ENCODE measurements at places on chromosomes 2 and 18.

DNA sequence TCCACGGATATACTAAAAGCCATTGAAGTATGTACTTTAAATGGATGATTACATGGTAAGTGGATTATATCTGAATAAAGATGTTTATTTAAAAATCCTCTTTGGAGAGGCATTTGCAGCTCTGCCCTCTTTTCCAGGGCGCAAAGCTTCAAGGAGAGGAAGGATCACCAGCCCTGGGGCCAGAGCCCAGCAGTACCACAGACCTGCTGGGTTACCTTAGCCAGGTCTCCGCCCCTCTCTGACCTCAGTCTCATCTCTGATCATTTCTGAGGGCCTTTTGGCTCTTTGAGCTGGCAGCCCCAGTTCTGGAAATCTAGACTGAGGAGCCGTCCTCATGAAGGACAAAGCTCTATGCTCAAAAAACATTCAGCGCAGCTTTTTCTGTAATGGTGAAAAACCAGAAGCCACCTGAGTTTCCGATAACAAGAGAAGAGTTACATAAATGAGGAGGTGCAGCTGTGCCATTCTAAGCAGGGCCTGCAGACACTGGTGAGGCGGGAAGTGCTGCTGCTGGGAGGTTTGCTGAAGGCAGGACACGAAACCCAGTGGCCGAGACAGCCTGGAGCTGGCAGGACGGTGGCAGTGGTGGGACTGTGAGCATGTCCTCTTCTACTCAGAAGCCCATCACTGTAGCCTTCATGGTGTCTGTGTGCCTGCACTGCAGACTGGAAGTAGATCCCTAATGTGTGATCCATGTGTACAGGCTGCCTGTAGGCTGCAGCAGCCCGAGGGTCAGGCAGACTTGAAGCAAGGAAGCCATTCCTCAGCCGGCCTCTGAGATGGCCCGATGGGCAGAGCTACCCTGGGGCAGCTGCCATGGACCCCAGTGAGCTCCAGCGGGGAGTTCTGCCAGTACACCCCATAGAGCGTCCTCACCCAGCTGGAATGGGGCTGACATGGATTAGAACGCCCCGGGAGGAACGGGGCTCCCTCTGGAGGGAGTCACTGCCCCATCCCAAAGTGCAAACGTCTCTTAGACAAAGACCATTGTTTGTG lies 27.7 kb downstream of the ADRA2B start:
- DNase-seq, result no peak

DNA sequence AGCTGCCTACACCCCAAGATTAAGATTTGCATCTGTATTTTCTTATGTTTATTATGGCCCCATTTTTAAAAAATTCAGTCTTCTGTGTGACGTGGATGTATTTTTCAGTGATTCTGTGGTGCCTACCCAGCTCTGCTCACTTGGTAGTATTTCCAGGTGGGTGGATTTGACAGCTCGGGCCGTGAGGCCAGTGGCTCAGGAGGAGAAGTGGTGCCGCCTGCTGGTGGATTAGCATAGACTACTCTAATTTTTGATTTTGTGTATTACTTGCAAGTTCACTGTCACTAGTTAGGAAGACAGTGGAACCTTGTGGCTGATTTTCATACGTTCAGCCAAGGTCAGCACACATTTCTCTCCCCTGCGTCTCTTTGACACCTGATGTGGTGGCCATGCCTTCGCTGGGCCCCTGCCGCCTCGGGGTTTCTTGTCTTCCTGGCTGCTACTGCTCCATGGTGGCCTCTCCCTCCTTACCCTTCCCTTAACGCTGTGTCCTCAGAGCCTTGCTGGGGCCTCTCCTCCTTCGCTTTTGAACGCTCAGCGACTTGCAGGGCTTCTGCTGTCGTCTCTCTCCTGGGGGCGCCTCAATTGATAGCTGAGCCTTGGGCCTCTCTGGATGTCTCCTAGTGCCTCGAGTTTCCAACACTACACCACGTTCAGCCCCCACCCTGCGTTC lies 89.4 kb downstream of the DGKD start:
- DNase-seq, result peak; percentile 74

DNA sequence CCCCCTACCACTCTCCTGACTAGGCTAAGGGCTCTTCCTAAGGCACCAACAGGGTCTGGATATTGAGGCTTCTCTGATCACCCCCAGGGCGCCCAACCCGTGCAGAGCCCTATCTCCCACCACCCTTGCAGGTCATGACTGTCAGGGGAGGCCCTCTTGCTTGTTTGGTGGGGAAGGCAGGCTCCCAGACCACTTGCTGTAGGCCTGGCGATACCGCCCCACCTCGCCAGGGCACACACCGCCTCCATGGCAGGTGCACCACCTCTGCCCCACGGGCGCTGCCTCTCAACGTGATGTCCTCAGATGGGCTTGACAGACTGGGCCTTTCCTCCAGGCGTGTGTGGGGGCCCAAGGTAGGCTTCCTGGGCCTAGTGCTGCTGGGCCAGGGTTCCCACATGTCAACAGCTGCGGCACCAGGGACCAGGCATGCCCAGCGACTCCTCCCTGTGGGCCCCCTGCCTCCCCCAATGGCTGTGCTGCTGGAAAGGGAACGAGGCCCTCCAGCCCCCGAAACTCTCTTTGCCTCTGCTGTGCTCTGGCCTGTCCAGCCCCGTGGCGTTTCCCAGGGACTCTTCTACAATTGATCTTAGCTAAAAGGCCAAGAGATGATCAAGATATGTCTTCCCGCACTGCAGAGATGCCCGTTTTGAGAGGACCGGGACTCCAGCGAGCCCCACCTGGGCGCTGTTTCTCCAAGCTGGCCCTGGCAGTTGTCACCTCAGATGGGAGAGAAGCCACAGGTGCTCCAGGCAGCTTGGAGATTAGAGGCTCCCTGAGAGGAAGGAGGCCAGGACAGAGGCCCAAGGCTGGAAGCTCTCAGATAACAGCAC lies 7.5 kb downstream of the NPPC start:
- no peak for DNase-seq

GRCh38 chr2:36408198-36408703 lies 52.7 kb downstream of the CRIM1 start:
- peak; percentile 19 for DNase-seq

- DNase-seq, result no peak
Observed at GRCh38 chr18:68960355-68960754, 162.5 kb downstream of the CCDC102B start.

DNA sequence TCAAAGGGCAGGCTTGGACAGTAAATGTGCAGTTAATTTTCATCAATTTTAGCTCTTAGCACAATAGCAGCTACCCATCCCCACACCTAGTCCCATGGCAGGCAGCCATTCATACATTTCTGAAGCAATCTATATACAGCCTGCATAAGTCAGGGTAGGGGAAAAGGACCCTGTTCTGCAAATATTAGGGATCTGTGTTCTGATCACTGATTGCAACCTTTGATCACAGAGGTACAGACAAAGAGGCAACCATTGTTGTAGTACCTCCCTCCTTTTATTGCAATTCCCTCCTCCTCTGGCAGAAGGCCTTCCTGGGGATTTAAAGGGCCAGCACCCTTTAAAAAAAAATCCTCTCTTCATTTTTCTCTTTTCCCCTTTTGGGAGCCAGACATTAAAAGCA lies 58.3 kb downstream of the KANSL1L start:
- no peak for DNase-seq

DNA sequence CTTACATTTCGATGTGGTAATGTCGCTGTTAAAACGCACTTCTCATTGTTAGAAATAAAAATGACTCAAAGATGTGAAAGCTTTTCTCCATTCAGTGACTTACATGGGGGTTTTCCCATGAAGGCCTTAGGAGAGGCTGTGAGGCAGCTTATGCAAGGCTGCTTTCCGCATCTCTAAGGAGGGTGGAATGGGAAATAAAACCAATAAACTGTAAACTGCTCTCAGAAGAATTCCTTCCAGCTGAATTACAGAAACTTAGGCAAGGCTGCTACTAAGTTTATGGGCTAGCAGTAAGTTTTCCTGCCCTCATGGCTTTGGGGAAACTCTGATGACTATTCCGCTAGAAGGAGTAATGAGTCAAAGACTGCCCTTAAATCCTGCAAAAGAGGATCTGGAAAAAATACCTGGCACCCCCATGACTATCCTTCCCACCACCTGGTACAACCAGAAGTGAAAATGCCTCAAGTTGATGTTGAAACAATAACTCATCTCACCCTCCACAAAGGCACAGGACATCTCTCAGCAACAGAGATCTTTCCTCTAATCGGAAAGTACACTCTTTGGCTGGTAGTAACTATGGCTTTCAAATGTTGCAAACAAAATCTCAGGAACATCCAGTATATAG lies 97.7 kb upstream of the SMAD7 start:
- no peak for DNase-seq

GRCh38 chr2:46967990-46968647 lies 52.5 kb upstream of the MCFD2 start:
- DNase-seq, result no peak

GRCh38 chr2:200962811-200963123 lies 693 bp downstream of the ORC2 start:
- no peak for DNase-seq

DNA sequence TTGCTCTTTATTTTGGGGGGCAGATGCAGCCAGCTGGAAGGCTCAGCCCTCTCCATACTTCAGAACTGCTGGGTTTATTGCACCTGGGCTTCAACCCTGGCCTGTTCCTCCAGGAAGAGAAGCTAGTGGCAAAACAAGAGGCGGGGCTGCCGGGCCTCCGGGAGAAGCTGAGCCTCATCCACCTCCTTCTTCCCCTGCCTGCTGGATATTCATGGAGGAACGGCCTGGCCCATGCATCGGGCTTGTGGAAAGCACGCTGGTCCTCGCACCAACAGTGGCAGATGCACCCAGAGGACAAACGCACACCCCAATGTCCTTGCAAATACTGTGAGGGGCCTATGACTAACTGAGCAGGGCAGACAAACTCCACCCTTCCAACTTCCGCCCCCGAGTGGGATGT lies 30.6 kb downstream of the FAM178B start:
- no peak for DNase-seq

- no peak for DNase-seq
Observed at GRCh38 chr2:112784199-112785189, at the start of gene IL1A. Gene IL1A (minus strand): TSS chr2:112784493. CDS start chr2:112783770, 723 bp downstream.

DNA sequence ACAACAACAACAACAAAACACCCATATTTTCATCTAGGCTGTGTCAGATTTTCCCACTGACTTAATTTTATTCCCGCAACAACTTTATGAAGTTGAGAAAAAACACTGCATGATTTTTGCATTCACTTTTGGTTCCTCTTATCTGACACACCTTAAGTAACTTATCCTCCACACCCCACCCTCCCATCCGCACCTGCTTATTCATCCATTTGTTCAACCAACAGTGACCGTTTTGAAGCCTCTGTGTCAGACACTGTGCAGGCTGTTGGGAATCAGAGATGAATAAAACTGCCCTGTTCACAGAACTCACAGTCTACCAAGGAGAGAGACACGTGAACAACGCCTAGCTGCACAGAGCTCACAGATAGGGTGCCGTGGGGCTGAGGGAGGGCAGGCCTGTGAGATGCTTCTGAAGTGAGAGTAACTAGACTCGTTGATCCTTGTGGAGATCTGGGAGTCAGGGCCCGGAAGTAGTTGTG lies 7.4 kb downstream of the CNNM4 start:
- no peak for DNase-seq

DNA sequence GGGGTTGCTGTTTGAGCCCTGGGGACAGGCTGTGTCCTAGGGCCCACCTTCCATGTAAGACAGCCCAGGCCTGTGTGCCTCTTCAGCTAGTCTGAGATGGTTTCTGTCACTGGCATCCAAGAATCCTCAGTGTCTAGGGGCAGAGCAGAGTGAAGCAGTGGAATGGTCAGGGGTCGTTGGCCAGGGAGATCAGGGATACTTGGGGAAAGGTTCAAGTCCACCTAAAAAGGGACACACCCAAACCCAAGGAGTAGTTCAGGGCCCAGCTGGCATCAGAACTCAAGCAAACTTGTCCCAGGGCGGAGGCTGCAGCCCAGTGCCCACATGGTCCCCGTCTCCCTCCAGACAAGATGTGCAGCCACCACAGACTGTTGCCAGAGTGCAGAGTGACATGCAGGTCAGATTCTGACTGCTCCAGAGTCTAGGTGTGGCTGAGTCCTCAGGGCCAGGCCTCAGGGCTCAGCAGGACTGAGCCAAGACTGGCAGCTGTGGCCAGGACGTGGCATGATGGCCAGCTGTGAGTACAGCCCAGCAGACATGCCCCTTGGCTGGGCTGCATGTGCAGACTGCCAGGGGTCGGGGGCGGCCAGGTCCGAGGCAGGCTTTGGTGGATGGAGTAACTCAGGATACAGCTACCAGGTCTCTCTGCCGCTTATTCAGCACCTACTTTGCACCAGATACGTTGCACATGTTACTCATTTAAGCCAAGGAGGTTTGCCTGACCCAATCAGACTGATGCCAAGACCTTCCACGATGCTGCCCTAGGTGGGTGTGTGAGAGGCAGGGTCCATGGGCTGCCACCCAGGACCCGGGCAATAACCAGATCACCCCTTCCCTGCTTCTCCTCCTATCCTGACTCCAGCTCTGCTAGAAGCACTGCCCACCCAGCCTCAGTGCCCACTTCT lies 146.6 kb downstream of the SMAD7 start:
- DNase-seq, result no peak

DNA sequence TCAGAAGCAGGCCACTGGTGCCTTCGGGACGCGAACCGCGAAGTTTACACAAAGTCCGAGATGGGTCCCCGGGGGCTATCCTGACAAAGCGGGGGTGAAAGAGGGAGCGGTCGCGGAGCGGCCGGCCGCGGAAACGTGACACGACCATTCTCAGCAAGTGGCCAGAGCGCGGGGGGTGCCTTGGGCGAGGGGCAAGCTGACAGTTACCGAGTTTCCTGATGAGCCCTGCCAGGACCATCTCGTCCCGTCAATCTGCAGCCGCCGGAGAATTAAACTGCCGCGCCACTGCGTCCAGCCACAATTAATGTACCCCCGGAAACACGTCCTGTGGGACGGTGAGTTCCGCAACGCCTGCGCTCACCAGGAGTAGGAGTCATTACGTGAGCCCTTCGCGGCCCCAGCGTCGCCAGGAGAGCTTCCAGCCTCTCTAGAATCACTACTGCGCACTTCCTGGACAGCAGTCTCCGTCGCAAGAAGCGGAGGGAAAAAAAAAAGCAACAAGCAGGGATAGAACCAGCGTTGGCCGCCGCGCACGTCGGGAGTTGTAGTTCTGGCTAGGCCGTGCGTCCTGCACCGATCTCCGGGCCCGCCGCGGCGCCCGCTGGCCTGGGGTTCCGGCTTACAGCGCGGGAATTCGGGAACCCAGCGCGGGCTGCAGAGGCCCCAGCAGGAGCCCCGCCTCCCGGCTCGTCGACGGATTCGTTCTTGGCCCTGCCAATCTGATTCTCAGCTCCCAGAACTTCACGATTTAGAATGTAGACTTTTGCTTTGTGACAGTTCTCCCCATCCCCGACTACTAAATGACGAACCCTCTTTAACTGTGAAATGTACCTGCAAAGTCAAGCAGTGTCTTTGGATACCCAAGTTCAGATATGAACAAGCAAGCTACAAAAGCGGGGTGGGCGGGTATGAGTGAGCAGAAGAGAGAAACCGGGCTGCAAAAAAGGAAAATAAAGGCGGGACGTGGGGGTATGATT lies at the start of gene RTTN:
Gene RTTN (minus strand): TSS at position 267 of the 977 bp plus-strand sequence. CDS start 29 bp downstream, at position 238.
- peak; percentile 80 for DNase-seq

DNA sequence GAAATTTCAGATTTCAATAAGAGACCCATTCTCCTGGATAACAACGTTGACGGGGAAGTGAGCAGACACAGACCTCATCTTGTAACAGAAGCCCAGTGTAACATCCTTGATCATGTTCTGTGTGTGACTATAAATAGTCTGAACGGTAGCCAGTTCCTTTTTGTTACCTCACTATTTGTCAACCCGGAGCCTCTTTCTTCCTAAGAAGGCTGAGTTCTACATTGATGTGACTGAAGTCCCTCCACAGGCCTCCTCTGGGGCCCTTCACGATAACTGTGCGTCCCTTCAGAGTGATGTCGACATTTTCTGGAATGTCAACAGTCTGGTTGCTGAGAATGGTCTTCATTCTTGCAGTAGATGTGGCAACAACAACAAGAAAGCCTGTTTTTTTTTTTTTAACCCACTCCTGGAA lies 6.3 kb upstream of the PLEKHM3 start:
- no peak for DNase-seq

- DNase-seq, result no peak
Observed at GRCh38 chr2:229642371-229642770, 72.0 kb downstream of the DNER start.

Measured in HEK293T (cell line).